Caco-2 (cell line): ENCODE measurements at places on chromosomes 2 and 18. TPM values are rescaled to one million over a fixed set of nuclear protein-coding genes. Genes with fewer than 3 reads are reported as not detected.
A peak's percentile ranks its signal among the peaks of the same experiment; 100 is the strongest.

- no peak for DNase-seq
Observed at GRCh38 chr2:16241166-16242160, 301.1 kb downstream of the MYCN start.

DNA sequence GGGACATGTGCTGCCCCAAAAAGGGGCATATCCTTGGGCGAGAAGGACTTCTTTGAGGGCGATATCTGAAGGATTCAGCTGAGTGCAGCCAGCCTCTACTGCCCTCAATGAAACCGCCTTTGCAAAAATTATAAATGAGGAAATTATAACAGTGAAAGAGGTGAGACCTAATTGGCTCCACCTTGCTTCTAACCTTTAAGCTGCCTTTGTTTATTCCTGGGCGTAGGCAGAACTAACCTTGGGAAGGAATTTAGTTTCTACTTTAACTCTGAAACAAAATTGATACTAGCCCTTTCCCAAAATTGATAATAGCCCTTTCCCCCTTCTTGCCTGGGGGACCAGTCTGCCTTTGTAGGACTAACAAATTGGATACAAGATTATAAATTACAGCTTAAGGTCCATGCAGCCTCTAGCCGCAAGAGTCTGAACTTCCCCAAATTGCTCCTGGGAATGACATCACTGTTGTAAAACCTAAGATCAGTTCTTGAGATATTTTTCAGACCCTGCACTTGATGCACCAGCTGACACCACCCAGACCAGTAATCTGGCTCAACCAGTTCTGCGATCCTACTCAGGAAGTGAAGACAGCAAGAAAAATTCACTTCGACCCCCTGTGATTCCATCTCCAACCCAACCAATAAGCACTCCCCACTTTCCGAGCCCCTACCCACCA, 36.0 kb upstream of the ASAP2 start:
- DNase-seq = peak; percentile 79

DNA sequence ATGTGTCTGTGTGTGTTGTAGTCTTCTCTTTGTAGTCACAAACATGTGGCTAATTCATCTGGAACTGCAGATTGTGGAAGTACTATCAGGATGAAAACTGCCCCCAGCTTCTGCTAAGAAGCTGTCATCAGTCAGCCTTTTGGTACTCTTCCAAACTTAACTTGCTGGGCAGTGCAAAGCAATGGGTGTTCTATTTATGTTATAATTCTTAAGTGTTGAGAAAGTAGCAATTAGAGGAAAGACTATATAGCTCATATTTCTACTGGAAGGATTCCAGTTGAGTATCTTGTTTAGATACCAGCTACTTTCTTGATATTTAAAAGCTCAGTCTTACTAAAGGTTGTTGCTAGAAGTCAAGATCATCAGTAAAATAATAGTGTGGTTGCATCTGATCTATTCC, 52.1 kb downstream of the SLC38A11 start:
- DNase-seq = no peak

GRCh38 chr2:101770726-101771125, 73.2 kb downstream of the MAP4K4 start:
- DNase-seq = peak; percentile 67

DNA sequence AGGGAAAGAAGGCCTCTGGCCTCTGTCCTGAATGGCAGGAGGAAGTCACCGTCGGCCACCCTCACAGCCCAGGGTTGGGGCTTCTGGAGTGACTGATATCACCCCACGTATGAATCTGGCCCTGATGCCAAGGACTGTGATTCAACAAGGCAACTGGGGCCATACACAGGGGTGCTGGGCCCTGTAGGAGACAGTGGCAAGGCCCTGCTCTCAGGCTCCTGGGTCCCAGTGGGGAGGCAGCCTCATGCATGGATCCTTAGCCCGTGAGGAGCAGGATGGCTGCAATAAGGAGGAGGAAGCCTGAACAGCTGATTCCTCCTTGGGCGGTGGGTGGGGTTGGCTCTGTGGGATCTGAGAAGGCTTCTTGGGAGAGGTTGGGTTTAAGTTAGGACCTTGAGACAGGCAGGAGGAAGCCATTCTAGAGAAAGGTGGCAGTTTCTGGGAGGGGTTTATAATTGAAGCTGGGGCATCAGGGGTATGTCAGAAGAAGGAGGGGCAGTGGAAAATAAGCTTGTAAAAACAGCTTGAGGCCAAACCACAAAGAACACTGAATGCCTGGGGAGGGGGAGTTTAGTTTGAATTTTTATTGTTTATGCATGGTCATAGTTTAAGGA, 42.8 kb upstream of the LAPTM4A start:
- DNase-seq = no peak

- DNase-seq = peak; percentile 33
Observed at GRCh38 chr2:8572712-8573233, 109.1 kb upstream of the ID2 start.

DNA sequence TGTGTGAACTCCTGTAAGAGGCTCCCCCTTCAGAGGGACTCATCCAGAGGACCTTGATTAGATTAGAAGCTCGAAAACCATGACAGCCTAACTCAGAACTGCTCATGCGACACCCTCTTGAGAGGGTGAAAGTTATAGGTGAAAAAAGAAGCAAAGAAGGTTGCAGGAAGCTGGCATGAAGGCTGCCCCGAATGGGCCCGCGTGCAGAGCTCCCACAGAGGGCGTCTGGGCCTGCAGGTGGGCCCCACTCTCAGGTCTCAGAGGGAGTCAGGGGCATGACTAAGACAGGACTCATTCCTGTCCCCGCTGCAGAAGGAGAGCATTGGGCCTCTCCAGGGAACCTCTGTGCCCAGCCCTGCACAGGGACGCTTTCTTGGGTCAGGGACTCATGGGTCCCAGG, 235.4 kb downstream of the EIPR1 start:
- no peak for DNase-seq

DNA sequence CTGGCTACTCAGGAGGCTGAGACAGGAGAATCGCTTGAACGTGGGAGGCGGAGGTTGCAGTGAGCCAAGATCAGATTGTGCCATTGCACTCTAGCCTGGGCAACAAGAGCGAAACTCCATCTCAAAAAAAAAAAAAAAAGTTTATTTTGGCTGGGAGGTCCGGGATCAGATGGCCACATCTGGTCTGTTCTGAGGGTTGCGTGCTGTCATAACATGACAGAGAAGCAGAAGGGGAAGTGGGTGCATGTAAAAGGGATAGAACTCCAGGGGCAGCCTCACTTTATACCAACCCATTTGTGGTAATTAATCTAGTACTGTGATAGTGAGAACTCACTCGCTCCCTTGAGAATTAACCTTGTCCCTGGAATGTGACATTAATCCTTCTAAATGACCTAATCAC, 101.2 kb downstream of the PTPN4 start:
- DNase-seq = no peak

- DNase-seq = no peak
Observed at GRCh38 chr2:228675091-228675490, 493.6 kb upstream of the SPHKAP start.

DNA sequence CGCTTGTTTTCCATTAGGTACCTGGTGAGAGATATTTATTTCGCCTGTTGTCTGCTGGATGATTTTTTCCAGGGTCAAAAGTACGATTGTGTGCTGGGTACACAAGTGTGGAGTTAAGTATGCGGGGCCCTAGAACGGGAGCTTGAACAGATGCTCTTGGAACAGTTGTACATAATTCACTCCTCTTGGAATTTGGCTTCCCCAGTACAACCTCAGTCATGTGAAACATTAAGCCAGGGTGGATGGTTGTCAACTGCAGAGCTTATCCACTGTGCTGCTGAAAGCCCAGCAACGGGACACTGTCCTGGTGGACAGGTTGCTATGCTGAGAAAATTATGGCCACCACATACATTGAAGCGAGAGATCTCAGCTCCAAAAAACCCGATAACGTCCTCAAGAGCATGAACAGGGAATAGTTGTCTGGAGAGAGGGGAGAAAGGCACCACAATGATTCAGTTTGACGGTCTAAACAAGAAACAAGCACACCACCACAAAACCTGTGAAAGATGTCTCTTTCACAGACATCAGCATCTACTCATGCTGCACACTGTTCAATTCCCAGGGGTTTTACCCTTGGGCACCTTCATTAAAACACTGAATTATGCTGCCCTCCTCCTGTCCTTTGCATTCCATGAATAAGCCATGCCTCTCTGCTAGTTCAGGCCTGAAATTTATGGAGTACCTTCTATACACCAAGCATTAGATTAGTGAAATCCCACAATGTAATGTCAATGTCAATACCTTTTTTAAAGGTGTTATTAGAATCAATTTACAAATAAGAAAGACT, 176.8 kb upstream of the TRIB2 start:
- DNase-seq = no peak

GRCh38 chr18:28009589-28009988, 167.3 kb downstream of the CDH2 start:
- DNase-seq = no peak

DNA sequence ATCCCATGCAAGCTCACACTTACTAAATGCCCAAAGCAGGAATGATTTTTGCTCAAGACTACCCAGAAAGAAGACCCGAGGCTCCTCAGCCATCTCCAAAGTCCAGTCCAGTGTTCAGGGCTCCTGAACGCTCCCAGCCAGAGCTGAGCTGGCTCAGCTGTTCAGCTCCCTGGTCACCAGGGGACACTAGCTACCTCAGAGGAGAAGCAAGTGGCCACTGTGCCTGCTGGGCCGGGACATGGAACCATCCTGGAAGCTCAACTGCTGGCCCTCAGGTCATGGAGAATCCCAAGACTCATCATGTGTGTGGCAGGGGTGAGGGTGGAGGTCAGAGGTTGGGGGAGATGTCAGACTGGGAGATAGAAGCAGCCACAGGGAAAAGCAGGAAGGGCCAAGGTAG, 89.0 kb downstream of the GALNT14 start:
- no peak for DNase-seq

DNA sequence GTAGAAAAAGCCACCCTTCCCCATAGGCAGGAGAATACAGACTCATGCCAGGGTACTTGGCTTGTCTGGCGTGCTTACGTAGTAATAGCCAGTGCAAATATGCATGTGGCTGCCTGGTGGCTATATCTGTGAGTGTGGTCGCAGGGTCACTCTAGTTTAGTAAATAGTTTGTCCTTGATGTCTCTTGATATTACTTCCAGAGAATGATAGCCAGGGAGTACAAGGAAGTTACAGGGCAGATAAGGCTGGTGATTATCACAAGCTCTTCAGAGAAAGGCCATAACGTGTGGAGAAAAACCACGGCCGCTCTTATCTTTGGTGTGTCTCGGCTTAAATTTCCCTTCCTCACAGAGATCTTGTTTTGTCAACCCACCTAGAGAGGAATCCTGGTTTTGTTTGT, 54.3 kb upstream of the SLC39A10 start:
- no peak for DNase-seq

DNA sequence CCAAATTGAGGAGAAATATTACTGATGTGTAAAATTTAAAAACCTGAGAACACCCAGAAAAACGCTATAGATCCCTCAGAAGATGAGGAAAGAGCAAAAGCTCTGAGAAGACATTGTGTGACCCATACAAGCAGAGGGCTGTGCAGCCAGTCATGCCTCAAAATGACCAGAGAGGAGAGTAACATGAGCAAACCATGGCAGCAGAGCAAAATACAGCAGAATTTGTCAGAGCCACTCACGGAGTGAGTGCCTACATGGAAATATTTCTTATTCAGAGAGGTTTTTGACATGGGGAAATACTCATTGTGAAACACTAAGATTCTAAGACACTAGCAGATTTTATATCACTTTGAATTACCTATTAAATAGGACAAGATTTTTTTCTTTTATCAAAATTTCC, 96.8 kb upstream of the DNAJC10 start:
- DNase-seq = no peak

DNA sequence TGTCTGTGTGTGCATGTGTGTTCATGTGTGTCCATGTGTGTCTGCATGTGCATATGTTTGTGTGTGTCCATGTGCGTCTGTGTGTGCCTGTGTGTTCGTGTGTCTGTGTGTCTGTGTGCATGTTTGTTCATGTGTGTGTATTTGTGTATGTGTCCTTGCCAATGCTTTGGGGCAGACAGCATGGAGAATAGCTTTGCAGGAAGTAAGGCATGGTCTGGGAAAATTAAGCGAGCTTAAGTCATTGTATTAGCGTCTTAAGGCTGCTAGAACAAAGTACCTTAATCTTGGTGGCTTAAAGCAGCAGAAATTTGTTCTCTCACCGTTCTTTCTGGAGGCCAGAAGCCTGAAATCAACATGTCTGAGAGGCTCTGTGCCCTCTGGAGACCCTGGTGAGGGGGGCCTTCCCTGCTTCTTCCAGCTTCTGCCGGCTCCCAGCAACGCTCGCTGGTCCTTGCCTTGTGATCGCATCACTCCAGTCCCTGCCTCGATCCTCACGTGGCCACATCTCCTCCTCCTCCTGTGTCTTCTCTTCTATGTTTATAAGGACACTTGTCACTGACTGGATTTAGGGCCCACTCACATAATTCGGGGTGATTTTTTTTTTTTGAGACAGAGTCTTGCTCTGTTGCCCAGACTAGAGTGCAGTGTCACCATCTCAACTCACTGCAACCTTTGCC, 3.8 kb downstream of the NEU2 start:
- no peak for DNase-seq

DNA sequence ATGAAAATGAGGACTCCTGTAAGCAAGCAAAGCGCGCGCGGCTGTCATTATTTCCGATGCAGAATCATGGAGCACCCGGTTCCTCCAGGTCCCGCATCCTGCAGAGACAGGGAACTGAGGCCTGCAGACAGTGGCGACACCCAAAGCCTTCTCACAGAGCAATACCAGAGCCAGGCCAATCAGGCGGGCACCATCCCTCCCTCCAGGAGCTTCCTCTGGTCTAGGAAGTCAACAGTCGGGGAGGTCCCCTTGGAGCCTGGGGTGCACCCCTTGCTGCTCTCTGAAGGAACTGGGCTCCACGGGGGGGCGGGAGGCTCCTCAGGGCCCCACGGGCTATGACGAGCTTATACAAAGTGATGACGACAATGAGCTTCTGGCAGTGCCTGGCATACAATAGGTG, 60.3 kb upstream of the HPCAL1 start:
- DNase-seq = peak; percentile 21

DNA sequence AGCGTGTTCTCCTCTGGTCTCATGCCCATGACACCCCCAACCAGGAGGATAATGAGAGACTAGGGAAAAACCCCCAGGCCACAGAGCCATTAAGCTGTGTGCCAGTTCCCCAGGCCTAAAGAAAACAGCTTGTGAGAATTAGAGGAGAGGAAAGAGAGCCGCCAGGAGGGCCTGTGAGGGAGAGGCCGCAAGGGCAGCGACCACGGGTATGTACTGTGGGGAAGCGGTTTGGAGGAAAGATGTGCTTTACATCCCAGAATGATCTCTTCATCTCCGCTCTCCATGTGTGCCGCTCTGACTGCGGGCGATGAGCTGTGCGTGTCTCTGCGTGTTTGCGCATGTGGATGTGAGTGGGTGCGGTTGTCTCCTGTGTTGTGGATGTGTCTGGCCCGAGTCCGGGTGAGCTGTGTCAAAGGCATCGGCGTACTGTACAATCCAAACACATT, 82.9 kb downstream of the DYSF start:
- DNase-seq = no peak

- no peak for DNase-seq
Observed at GRCh38 chr18:39732918-39733317, 2167.3 kb upstream of the CELF4 start.

CFAP210 gene
- total RNA-seq = not detected in 2 replicates

CD8A gene
- 1.5 and 1.6 TPM in 2 replicates for total RNA-seq

RAX gene
- total RNA-seq = not detected in 2 replicates

DHX57 gene
- total RNA-seq = 18.3 and 20.6 TPM in 2 replicates

UBXN2A gene
- total RNA-seq = 21.6 and 22.0 TPM in 2 replicates

ALPG gene
- 1.9 and 2.5 TPM in 2 replicates for total RNA-seq

DUSP11 gene
- 23.8 and 24.3 TPM in 2 replicates for total RNA-seq
